ENCODE measurements at places on chromosomes 3 and 15.
A peak's percentile ranks its signal among the peaks of the same experiment; 100 is the strongest.

DNA sequence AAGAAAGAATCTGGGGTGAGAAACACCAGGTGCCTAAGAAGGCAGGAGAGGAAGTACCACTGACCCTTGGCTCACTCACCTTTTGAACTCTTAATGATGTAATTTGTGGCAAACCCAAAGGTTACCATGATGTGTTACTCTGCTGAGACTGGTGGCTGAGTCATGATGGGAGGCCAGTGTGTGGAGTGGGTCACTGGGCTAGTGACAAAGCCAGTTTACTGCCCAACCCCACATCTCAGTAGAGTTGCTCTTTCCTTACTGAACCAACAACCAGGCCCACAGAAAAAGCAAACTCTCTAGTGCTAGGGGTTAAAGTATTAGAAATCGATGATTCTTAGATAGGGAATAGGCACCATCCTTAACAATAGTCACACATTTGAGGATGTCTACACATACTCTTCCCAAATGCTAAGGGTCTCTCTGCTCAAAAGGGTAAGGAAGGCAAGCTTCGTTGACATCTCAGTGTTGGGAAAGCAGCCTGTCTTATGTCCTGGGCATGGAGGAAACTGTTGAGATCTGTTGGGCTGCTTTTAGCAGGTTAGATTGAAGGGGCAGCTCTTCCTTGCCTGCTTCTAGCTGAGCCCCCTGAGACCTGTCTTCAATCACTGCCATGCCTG is 3.1 kb downstream of the RBP2 start:
- DNase-seq, result peak; percentile 11

DNA sequence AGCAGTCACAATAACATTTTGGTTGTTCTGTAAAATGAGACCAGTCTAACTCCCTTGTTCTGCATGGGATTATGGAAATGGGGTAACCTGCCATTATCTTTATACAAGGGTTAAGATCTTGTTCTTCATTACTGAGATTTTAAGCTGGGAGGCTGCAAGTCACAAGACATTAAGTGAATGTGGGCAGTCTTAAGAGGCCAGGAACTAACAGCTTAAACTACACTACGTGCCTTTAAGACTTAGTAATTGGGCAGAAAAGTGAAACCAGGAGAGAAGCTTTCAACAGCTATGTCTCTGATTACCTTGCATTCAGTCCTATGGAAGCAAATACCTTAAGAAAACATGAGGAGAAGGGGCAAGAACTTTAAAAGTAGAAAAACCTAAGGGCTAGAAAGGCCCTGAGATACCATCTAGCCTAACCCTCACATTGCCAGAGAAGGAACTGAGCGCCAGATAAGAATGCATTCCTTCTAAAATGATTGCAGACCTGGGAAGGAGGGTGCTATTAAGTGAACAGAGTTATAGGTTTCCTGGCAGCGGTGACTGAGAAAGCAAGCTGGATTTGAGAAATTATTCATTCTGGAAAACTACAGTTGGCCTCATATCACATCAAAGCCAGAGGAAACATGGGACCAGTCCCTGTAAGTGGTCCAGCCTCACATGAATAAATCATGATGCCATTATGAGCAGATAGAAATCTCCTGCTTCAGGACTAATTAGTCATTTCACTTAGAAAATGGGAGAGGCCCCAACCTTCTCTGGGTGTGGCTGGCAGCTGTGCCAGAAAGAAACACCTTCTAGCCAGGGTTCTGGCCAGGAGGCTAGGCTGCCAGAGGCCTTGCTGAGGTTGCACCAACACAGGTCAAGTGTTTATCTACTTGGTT is 32.9 kb downstream of the DAPK2 start:
- DNase-seq, result no peak

DNA sequence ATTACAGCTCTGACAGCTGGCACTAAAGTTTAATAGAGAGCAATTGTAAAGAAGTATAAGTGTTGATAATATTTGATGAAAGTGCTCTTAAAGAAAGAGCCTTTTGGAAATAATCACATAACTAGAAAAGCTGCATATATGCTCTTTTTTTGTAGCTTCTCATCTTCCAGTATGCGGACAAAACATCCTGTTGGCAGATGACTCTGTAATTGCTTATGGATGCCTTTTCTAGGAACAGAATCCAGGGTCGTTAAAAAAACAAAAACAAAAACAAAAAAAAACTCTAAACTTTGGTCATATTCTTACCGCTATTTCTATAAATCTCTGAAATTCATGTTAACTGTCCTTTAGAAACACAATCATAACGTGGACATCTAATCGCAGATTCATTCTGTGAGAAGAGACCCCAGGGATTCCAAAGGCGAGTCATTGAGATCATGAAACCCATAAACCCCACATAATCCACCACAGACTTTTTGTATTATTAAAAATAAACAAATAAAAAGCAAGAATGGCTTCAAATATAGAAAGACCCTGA is 109.8 kb downstream of the EPHA3 start:
- DNase-seq, result no peak

- peak; percentile 14 for DNase-seq
These were observed 320.0 kb upstream of the ROBO1 start for GRCh38 chr3:80087767-80088166.

DNA sequence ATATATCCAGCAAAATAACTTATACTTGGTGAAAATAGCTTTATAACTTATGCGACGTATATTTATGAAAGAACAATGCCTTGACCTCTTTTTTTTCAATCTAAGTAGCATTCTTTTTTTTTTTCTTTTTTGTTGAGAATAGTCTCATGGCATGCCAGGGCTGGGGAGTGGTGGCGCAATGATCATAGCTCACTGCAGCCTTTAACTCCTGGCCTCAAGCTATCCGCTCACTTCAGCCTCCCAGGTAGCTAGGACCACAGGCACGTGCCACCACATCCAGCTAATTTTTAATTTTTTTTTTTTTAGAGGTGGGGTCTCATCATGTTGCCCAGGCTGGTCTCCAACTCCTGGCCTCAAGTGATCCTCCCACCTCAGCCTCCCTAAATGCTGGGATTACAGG is 43.5 kb downstream of the RAB8B start:
- DNase-seq, result peak; percentile 33

- DNase-seq, result peak; percentile 17
These were observed 187.7 kb downstream of the GREM1 start for GRCh38 chr15:32905481-32905880.

- DNase-seq, result no peak
These were observed 55.2 kb downstream of the PGPEP1L start for GRCh38 chr15:98952381-98952803.

DNA sequence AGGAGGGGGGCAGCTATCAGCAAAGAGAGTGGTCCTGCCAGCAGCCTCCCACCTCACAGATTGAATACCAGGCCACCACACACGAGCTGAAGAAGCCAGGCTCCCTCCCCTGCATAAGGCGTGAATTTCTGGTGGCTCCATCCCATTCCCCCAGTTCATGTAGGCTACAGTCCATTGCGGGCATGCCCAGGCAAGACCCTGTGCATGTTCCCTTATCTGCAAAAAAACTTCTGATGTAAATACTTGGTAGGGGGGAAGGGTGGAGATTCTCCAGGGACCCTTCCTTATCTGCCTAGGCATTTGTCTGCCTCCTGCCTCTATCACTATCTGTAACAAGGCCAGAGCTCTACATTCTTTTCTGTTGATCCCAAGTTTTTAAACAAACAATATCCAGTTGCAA is 27.6 kb upstream of the UBP1 start:
- no peak for DNase-seq

- DNase-seq, result no peak
These were observed 51.2 kb downstream of the CMC1 start for GRCh38 chr3:28292622-28293021.

- DNase-seq, result no peak
These were observed 43.7 kb upstream of the POLR2M start for GRCh38 chr15:57662802-57663201.

DNA sequence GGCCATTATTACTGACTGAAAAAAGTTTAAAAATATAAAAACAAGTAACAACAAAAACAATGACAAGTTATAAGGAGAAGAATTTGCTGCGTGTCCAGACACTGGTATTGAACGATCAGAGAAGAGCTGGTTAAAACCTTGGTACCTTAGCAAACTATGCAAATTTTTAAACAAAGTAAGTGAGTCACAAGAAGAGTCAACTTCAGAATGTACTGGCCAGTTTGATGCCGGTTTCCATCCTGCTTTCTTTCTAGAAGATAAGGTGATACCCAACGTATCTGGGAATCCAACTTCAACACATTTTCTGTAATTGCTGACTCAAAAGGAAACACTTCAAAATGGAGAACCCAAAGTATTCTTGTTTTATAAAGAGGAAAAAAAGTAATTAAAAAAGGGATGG is 49.8 kb downstream of the RUBCN start:
- no peak for DNase-seq

DNA sequence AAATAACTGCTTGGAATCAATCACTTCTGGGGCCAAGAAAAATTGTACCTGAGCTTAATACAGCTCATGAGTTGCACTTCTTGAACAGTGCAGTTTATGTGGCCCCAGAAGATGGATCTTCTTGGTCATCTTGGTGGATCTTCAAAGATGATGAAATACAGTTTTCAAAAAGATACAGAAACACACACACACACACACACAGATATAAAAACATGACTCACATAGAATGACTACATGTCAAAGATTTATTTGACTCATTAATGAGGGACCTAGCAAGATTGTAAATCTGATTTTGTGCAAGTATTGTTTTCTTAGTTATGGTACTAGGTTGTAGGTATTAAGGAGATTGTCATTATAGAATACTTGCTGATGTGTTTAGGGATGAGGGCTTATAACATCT is 32.6 kb downstream of the PDCD6IP start:
- DNase-seq, result peak; percentile 73

All from fibroblast of mammary gland (primary cell).